Nucleus accumbens (tissue), 56 donors: ENCODE measurements at places on chromosomes 3 and 15.

DNA sequence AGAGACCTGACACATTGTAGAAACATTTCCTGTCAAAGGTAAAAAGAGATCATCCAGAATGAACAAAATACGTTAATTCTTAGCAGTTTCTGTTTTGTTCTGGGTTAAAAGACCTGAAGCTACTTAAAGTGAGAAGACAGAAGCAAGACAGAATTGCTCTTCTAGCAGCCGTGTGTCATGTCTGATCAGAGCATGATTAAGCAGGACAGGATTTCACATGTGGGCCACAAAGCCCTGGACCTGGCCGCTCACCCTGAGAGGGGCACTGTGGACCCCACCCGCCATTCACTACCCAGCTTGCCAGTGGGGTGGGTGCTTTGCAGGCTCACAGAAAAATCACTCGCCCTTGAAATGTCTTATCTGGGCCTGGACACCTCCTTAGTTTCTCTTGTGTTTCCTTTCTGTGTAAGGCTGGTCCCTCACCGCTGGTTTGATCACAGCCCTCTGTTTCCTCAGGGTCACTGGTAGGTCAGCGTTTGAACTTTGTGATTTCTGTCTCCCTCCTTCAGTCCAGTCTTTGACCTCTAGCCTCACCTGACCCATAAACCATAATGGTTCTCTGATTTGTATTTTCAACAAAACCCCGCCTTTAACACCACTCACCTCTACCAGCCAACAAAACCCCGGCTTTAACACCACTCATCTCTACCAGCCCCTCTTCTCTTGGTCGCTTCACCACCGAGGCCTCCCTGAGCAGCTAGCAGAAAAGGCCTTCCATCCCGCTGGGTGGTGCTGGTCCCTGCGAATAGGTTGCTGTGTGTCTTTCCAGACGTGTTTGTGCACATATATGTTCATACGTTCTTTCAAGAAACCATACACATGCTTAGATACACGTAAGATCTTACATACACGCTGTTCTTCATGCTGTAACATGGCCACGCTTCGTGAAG, 185.0 kb downstream of the OR4M2 start:
- DNase-seq, result no peak

DNA sequence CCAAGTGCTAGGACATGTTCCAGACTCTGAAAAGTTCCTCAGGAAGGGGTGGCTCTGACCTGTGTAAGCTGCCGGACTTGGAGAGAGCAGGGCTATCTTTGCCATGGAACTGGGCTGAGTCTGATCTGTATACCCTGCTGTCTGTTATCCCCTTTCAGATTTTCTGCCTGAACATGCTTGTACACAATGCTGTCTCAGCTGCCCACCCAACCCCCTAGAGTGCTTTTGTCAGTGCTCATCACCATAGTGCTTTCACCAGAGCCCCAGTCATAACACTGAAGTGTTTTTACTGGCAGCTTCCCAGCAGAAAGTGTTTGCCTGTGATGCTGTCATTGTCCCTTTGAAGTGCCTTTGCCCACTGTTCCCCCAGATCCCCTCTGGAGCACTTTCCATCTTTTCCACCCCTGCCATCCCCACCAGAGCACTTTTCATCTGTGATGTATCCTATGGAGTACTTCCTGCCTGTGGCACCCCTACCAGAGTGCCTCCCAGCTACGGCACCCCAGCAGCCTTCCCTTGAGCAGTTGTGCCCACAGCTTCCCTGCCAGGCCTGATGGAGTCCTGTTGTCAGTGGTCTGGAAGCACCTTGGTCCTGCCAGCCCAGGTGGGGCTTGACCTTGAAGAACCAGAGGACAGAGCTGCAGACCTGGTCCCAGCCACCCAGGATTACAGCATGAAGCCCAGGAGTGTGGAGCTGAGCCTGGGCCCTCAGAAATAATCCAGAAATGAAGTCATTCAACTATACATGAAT, 397.7 kb downstream of the DIPK2A start:
- DNase-seq, result no peak

GRCh38 chr3:100110162-100110561, 4.1 kb downstream of the FILIP1L start:
- DNase-seq, result no peak

GRCh38 chr3:61796088-61796680, 234.8 kb downstream of the PTPRG start:
- DNase-seq, result no peak

DNA sequence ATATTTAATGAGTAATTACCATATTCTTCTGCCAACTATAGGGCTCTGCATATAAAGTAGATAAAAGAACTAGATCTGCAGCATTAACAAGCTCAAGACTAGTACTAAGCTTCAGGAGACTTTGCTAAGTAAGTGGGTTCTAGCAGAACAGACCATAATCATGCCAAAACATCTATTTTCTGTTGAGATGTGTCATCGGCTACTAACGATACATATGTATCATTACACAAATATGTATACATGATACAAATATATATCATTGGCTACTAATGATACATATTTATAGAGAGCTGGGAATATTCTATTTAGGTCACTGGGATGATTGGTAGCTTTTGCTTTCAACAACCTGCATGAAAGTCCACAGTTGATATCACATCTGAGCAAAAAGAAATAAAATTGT, 185.8 kb upstream of the DCBLD2 start:
- DNase-seq, result no peak

GRCh38 chr3:151329363-151329762, at the start of gene P2RY13:
P2RY13 (minus strand) TSS chr3:151329549; CDS start chr3:151329528, 21 bp downstream.
- no peak for DNase-seq

- DNase-seq, result no peak
Observed at GRCh38 chr3:179720196-179720595, 67.4 kb downstream of the USP13 start.

- DNase-seq, result no peak
Observed at GRCh38 chr3:39184081-39184967, 8.1 kb downstream of the XIRP1 start.

GRCh38 chr3:29775340-29775739, 494.5 kb downstream of the RBMS3 start:
- no peak for DNase-seq

GRCh38 chr3:155131104-155131503, 51.0 kb downstream of the MME start:
- no peak for DNase-seq

GRCh38 chr3:188286087-188286513, 132.1 kb downstream of the LPP start:
- DNase-seq, result no peak

DNA sequence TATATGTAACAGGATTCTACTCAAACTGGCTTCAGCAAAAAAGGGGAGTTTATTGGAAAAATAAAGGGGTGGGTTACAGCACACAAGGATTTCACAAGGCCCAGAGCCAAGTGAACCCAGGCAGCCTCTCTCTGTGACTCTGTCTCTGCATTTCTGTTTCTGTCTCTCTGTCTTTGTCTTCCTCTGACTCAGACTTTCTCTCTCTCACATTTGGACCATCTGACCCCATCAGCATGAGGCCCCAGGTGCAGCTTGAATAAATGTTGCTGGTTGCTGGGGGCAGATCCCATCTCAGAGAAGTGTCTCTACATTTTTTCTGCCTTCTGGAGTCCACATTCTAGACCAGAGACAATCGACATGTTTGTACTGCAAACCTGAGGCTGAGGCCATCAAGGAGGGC, 45.0 kb downstream of the RPLP1 start:
- no peak for DNase-seq

DNA sequence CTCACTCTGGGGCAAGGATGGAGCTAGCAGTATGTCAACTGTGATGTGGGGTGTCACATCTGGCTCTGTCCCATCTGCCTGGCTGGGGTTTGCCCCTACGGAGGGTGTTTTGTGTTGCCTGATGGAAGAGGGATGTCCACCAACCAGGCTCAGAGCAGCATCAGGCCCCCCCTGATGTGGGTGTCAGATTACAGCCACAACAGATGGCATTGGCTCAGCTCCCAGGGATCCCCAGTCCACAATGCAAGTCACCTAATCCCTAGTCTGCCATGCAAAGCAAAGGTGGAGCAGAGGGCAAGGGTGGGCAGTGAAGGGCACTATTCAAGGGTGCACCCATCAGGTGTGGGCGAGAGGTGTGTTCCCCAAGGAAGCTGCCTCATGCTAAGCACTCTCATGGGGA, 48.9 kb upstream of the AMOTL2 start:
- no peak for DNase-seq

DNA sequence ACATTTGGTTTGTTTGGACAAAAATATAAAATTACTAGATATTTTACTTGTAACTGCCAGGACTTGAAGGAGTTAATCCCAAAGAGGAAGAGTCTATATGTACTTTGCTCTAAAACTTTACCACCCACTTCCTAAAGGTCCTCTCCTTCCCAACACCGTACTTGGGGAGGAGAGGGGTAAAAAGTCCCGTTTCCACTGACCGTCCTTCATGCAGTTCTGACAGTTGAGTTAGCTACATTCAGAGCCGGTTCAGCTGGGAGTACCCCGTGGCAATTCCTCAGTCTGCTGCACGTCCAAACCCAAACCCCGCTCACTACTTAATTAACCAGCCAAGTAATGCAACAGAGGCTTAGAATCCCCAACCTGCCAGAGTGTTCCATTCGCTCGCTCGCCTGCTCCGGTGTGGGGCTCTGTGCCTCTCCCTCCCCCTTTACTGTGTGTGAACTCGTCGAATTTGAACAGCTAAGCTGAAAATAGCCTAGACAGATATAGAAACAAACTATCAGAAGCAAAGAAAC, 519.7 kb downstream of the FOXP1 start:
- DNase-seq, result no peak
